ENCODE measurements at places on chromosomes 16 and 17. TPM values are rescaled to one million over a fixed set of nuclear protein-coding genes. Genes with fewer than 3 reads are reported as not detected.

Gene ANKRD40CL
- total RNA-seq = not detected

Gene KRTAP4-4
- total RNA-seq = not detected

Gene PLK1
- 126 TPM for total RNA-seq

Gene TP53TG3C
- not detected for total RNA-seq

Gene KCNJ16
- total RNA-seq = 0.07 TPM

Gene KCNH4
- not detected for total RNA-seq

Gene UTS2R
- not detected for total RNA-seq

Gene YWHAE
- total RNA-seq = 330 TPM

Gene SLC47A2
- not detected for total RNA-seq

Gene TAT
- not detected for total RNA-seq

Gene CDH5
- not detected for total RNA-seq

- DNase-seq = peak; percentile 50
Observed at GRCh38 chr17:60390925-60391470, 935 bp downstream of the USP32 start.

GRCh38 chr17:14733376-14733775 is 432.5 kb downstream of the HS3ST3B1 start:
- no peak for DNase-seq

GRCh38 chr16:4606354-4606753 is 8.3 kb downstream of the UBALD1 start:
- peak; percentile 46 for DNase-seq

DNA sequence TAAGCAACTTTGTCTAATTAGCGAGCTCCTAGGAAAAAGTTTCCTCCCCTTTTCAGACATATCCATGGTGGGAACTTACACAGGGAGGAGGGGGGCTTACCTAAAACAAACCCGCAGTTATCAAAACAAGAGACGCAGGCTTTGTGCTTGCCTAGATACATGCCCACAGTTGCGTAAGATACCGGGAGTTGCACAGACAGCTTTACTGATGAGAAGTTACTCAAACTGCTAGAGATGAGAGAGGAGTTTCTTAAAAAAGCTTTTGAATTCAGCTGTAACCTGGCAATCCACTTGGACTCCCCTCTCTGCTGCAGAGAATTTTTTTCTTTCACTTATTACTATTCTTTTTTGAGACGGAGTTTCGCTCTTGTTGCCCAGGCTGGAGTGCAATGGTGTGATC is 6.8 kb upstream of the ZP2 start:
- DNase-seq = no peak

DNA sequence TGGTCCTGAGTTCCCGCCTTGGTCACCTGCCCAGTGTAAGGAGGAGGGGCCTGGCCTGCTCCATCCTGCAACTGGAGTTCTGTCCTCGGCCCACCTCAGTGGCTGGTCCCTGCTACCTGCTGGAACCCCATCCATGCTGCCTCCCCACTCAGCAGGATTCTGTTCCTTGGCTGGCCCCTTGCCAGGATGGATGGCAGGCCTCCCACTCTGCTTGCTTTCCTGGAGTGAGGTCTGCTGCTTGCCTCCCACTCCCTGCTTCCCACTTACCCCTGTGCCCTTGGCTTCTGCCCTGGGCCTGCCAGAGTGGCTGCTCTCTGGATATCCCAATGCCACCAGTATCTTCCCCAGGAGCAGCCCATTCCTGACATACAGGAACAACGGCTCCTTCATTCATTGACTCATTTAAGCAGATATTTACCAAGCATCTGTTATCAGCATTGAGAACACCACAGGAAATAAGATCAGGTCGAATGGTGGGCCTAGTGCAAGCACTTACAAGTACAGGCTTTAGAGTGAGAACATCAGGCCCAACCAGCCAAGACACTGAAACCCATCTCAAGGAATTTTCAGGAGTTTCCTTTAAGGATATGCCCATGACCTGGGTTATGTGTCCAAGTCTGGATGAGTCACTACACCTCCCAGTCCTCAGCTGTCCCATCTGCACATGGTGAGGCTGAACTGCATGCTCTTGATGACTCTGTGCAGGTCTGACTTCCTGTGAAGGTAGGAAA is 17.0 kb upstream of the RPRML start:
- no peak for DNase-seq

DNA sequence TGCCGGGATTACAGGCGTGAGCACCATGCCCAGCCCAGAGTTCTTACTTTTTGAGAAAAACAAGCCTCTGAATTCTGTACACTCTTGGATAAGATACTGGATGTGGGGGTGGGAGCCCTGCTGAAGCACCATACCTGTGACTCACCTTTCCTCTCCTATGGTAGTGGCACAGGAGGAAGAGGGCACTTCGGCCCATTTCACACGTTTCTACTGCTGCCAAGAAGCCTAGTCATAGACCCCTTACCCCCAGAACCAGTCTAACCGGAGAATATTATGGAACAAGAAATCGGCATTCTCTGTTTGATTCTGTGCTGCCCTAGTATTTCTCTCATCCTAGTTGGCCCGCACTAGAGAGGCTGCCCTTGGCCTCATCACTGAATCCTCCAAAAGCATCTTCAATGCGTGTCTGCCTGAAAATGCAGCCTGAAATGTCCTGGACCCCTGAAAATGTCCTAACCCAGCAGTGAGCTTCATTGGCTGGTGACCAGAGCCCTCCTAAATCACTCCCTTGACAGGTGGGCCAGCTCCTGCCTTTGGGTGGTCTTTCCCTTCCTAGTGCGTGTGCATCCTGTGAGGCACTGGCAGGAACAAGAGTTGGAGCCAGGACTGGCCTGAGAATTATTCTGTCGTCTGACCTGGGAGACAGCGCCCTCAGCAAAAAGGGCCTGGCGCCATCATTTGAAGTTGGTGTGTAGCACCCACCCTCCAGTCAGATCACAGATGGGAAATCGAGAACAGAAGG is 37.9 kb downstream of the NDEL1 start:
- peak; percentile 17 for DNase-seq

DNA sequence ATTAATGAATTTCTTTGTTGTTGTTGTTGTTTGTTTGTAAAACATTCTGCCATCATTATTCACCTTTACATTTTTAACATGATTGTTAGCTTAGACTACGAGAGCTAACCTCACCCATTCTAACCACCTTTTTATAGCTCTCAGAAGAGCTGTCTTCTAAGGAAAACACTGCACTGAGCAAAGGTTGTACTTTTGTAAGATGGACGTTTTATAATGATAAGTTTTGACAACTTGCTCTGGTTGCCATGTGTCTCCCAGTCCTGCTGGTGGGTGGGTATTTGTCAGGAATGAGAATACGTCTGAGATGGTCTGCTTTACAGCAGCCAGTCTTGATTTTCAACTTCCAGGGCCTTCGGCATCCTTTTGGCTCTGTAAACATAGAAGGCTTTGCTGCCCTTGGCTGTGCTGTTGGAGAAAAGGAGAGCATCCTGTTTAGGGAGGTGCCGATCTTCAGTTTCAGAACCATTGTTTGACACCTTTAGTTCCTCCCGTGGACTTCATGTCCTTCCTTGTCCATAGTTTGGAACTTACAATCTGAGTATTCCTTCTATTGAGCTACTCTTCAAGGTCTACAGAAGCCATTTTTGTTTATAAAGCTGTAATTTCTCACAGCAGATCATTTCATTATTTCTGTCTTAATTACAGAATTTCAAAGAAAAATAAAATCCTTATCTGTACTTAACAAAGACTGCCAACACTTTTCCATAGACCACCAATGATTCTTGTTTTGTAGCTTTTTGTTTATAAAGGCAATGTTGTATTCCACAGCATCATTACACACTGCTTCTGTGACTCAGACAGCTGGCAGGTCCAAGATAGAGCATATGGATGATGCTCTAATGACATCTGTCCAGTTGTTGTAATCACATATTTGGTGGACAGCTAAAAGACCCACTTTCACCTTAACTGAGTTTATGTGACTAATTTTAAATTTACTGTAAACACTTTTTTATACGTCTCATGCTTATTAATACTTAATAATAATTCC is 270.1 kb upstream of the TBX2 start:
- no peak for DNase-seq

DNA sequence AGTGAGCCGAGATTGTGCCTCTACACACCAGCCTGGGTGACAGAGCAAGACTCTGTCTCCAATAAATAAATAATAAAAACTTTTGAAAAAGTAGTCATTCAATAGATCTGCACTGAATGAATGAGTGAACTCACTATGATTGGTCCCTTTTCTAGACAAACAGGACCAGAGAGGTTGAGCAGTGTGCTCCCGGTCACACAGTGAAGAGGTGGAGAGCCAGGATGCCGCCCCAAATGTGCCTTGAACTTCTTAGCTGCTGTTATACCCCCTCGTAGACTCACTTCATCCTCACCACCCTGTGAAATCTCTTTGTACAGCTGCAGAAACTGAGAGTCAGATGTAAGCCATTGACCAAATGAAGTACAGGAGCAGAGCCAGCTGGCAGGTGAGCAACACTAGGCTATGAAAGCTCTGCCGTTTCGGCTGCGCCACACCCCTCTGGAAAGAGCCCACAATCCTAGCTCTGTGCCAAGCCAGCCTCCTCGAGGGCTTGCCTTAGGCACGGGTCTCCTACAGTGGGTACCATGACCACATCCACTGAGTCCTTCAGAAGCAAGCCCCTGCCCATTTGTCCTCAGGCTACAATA is 7.8 kb upstream of the KIAA0513 start:
- no peak for DNase-seq

DNA sequence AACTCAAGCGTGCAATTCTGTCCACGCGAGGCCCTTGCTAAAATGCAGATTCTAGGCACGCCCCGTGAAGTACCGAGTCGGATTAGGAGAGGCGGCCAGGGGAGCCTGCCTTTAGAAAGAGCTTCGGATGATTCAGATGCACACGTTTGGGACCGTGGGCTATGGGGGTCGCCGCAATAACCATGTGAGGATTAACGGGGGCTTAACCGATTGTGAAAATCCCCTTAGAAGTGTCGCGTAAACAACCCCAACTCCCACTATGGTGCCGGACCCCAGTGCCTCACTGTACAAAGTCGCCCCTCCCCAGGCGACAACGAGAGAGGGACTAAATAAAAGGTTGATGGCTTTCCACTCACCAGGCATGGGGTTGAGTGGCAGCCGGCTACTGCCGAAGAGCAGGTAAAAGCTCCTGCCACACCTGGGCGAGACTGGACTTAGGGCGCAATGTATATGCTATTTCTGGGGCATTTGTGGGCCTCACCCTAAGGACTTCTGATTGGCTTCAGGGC is 635 bp upstream of the SP2 start:
- DNase-seq = no peak

DNA sequence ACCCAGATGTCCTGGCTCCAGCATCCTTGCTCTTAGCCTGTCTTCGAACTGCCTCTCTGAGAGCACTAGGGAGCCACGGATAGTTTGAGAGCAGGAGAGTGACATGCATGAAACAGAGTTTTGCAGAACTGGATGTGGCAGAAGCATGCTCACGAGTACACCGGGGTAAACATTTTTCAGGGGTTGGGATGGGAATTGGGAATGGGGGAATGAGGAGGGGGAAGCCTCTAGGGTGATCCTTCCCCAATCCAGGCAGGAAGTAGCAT is 34.2 kb upstream of the CIBAR2 start:
- DNase-seq = no peak

DNA sequence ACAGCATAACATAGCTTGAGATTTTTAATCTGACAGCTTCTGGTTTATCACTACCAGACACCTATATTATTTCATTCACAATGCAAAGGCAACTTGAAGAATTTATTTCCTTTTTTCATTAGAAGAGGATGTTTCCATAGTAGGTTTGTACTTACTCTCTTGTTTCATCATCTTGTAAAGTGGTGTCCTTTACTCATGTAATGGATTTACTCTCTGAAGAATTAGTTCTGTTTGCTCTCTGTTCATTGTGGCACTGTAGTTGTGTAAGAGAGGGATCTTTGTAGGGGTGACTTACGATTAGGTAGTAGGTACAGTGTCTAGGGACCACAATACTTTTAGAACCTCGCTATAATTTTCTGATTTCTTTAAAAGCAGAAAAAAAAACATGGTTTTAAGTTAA is 256.1 kb downstream of the BCAS3 start:
- DNase-seq = no peak

DNA sequence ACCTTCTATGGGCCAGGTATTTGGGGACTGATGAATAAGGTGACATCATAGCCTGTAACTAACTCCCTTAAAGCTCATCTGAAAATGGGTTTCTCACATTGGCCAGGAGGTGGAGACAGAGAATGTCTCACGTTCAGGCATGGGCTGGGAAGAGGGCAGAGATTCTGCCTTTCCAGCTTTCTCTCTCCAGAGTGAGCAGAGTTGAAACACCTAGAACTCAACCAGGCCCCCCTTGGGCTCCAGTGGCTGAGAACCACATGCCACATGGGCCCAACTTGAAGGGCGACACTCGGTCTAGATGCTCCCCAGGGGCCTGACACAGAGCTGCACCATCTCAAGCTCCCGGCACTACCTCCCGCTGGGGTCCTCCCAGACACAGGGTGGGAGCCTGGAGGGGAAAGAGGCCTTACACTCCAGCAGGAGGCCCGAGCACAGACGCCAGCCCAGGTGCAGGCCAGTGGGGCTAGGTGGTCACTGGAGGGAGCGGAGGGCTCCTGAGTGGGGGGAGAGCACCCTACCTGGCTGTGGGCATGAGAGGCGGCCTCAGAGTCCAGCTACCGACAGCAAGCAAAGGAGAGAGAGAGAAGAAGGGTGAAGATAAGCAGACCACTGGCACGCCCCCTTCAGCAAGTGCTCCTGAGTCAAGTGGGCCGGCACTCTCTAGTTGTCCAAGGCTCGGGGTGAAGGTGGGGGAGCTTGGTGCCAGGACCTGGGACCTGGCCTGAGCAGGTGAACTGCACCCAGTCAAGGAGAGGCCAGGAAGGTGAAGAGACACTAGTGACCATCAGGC is 55.9 kb downstream of the MYO18A start:
- DNase-seq = peak; percentile 89

DNA sequence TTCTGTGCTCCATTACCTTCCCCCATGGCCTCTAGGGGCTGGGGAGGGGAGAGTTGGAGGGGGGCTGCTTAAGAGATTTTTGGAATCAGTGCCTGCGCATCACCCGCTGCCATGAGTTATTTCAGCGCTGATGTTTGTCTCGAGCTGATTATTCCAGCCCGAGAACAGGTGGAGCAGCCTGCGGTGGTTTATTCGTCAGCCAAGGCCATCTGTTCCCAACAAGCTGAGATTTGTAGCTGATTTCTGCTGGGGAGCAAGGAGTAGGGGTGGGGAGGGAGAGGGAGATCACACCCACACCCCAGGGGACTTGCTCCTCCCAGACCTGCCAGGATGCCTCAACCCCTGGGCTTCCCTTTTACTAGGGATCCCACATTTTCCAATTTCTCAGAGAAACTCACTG is 23.1 kb downstream of the PIPOX start:
- DNase-seq = no peak

Data from H7 (cell line).